ENCODE measurements at places on chromosomes 16 and 17.

DNA sequence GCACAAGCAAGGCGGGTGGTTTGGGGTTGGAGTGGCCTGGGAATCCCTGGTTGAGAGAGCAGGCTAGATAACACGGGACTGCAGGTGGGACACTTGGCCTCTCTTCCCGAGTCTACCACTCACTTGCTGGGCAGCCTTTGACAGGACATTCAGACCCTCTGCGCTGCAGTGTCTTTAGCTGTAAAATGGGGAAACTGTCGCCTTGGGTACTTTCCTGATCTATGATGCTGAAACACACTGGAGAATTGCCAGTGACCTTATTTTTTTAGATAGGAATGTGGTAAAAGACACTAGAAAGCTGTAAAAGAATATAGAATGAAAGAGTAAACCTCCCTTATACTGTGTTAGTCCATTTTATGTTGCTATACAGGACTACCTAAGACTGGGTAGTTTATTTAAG, 30.5 kb downstream of the KSR1 start:
- no peak for DNase-seq

DNA sequence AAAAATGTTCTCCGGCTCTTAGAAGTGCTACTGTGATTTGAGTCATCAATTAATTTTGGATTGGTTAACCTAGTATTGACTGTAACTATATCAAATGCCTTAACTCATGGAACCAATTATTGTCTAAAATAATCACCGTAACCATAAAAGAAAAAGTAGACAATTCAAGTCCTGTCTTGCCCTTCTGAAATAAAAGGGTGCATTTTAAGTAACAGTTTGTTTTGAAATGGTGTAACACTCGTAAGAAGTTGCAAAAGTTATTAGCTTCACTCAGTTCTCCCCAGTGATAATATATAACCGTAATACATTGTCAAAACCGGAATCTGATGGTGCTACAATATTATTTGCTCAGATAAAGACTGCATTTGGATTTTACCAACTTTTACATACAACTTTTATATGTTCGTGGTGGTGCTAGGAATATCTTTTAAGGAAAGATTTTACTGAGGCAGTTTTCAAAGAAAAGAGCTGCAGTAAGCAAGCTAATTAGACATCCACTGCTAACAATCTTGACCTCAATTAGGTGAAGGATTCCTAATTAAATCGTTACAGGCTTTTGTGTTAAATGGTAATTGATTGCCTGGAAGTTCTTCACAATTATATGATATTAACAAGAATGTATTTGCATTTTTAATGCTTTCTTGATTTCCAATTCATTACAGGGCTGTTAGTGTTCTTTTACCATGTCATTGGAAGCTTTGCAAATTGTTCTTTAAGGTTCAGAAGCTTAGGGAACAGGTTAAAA, 413.1 kb upstream of the MON1B start:
- DNase-seq: no peak

DNA sequence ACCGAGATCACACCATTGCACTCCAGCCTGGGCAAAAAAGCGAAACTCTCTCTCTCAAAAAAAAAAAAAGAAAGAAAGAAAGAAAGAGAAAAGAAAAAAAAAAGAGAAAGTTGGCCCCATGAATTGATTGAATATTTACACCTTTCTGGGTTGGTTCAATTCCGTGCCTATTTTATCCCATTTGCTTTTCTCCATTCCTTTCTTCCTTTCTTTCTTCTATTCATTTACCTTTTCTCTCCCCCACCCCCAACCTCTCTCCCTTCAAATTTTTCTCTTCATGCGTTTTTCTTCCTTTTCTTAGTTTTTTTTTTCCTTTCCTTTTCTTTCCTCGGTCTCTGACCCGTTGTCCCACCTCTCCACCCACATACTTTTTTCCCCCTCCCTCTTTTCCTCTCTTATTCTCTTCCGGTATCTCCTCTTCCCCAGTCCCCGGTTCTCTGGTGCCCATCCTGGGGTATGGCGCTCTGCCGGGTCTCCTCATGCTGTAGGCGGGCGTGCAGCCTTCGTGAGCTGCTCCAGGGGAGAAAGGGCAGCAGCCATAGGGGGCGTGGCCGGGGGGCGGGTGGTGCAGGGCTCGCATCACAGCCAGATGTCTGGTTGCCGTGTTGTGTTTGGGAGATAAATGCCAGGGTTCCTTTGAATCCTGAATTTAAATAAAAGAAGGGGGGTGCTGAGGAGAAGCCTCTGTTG, 5.3 kb upstream of the COL1A1 start:
- no peak for DNase-seq

GRCh38 chr16:85805442-85806045, 6.0 kb downstream of the COX4I1 start:
- no peak for DNase-seq

DNA sequence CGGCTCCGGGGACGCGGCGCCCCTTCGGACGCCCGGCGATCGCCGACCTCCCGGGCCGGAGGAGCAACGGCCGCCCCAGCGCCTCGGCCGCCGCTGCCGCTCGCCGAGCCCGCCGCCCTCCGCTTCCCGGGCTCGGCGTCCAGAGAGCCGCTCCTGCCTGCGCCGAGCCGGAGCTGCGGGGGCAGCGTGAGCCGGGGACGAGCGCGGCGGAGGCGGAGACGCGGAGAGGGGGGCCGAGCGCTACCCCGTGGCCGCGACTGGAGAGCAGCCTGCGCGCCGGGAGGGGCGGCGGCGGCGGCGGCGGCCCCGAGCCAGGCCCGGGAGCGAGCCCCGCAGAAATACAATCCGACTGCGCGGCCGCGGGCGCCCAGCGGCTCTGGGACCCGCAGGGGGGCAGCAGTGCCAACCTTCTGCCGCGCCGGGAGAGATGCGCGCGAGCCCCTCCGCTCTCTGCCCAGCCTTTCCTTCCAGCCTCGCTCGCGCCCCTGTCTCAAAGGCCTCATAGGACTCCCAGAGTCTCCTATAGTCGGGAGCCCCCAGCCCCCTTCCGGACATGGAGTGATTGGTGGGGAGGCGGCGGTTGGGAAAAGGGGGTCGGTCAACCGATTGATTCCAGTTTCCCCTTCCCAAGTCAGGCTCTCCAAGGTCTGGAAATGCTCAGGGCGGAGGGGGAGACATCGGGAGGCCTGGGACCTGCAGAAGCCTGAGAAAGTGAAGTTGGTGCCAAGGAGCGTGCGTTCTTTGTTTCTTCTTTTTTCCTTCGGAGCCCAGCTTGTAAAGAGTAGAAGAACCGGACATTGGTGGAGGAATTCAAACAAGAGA, 1.0 kb upstream of the SDK2 start:
- peak; percentile 15 for DNase-seq

- DNase-seq: no peak
Observed at GRCh38 chr16:83541231-83541630, 266.5 kb upstream of the HSBP1 start.

GRCh38 chr17:45296003-45296832, 20.6 kb downstream of the MAP3K14 start:
- no peak for DNase-seq

DNA sequence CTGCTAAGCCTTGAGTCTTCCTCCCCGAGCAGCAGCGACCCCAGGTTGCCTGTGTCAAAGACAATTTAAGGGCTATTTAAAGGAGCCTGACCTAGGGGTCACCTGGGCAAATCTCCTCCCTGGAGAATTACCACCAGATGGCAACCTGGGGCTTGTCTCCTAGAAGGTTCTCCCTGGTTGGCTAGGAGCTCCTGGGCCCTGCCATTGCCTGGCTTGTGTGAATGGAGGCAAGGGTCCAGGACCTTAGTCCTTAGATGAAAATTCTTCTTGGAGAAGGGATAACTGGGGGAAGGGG, 51.3 kb upstream of the TAC4 start:
- DNase-seq: no peak

- peak; percentile 6 for DNase-seq
Observed at GRCh38 chr17:19533718-19534561, at the start of gene SLC47A1. Gene SLC47A1 (plus strand): TSS chr17:19533854. CDS start chr17:19533940, 86 bp downstream.

DNA sequence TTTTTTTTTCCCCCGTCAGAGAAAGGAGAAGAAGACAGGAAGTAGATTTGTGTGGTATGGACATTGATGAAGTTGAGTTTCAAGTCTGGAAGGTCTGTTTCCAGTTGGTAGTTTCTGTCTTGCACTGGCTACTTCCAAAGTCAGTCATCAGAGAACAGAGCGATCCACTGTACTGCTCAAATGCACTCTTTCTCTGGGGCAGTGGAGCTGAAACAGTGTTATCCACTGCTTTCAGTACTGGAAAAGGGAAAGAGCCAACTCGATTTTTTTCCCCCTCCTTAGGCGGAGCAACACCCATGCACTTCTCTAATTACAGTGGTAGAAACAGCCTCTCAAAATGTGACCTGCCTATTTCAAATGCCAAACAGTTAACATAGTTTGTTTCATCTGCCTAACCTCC, 7.4 kb downstream of the PRKCA start:
- DNase-seq: no peak

- DNase-seq: no peak
Observed at GRCh38 chr16:9670033-9670432, 512.2 kb downstream of the GRIN2A start.

- DNase-seq: no peak
Observed at GRCh38 chr17:17719966-17720543, 38.8 kb downstream of the RAI1 start.

DNA sequence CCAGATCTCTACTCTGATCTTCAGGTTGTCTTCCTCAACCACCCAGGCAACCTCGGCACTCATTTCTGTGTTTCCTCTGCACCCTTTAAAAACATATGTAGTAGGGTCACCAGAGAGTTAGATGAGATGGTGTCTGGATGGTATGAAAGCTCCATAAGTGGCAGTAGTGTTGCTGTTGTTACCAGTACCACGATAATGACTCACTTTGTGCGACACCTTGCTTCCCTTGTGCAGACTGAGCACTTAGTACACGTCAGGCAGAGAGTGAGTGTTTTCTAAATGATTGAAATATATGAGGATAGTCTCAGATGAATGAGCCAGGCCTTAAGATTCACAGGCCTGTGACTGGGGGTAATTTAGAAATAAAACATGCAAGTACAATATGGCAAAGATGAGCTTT, 188.7 kb downstream of the MAF start:
- no peak for DNase-seq

DNA sequence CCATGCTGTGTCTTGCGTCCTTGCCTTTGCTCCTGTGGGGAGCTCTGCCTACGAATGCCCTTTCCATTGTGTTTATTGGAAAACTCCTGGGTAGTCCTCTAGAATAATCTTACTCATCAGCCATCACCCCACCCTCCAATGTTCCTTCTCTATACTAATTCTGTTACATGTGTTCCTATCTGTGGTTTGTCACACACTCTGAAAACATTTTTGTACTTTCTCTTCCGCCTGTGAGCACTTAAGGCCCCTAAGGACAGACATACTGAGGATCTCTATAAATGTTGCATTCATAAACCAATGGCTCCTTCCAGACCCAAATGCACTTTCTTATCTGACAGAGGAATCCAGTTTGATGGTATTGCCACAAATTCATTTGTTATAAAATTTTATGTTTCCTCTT, 53.9 kb upstream of the MON1B start:
- DNase-seq: no peak

- DNase-seq: no peak
Observed at GRCh38 chr17:80009391-80010282, 26.0 kb downstream of the TBC1D16 start.

- no peak for DNase-seq
Observed at GRCh38 chr17:83000738-83001137, 78.7 kb upstream of the METRNL start.

Measured in stimulated activated CD4-positive, alpha-beta T cell treated with anti-CD3 and anti-CD28 coated beads, Interleukin-4, amount 100 ng/mL, for 24 hours (primary cell).